ENCODE measurements at places on chromosomes 3 and 15. TPM values are rescaled to one million over a fixed set of nuclear protein-coding genes. Genes with fewer than 3 reads are reported as not detected.

The CALML4 gene
- 3.6 TPM for total RNA-seq

The KIF15 gene
- 1.3 TPM for total RNA-seq

The PTPRG gene
- total RNA-seq = 58.2 TPM

The SYNPR gene
- not detected for total RNA-seq

The SMAD3 gene
- total RNA-seq = 59.4 TPM

The RASL12 gene
- total RNA-seq = 108 TPM

The DNASE1L3 gene
- not detected for total RNA-seq

The SLC12A1 gene
- not detected for total RNA-seq

The PIERCE2 gene
- total RNA-seq = 1.2 TPM

The UCN2 gene
- 1.2 TPM for total RNA-seq

The RPP14 gene
- total RNA-seq = 8.9 TPM

The SLMAP gene
- 51.2 TPM for total RNA-seq

The CMTM8 gene
- total RNA-seq = 0.17 TPM

The FAM81A gene
- total RNA-seq = 0.33 TPM

The ITGB5 gene
- total RNA-seq = 167 TPM

The ADGRG7 gene
- total RNA-seq = not detected

The MYZAP gene
- total RNA-seq = not detected

The KCNH8 gene
- total RNA-seq = not detected

The IL5RA gene
- not detected for total RNA-seq

The TRPM1 gene
- not detected for total RNA-seq

All from smooth muscle cell of trachea (primary cell).